ENCODE measurements at places on chromosomes 1 and 21.

DNA sequence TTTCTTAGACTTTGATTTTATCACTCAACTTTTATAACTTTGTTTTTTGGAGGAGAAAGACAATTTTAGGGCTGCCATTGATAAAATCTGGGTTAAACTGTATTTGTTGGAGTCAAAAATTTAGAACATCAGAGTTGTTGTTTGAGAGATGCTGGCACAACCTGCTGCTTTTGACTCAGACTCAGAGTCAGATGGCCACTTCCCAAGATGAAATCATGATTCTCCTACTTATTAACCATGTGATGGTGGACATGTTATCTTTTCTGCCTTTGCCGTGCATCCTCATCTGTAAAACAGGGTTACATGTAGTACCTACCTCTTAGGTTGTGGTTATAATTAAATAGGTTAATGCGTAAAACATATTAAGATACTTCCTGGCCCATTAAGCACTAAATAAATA is 71.2 kb downstream of the PLA2G4A start:
- no peak for DNase-seq

GRCh38 chr1:192861860-192862259 is 53.0 kb downstream of the RGS2 start:
- no peak for DNase-seq

DNA sequence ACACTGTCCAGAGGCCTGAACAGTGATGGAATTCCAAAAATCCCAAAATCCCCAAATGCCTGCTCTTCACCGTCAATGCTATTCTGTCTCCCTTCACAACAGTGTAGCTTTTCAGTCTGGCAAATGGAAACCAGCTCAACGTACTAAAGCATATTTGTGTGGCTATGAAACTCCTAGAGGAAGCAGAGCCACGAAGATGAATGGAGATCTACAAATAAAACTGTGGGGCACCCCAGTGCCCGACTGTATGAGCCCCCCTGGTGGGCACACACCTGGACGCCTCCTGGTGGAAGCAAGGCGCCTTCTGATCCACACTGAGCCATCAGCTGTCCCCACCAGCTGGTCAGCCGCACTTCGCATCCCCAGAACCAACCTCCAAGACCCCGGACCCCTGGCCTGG is 129.1 kb upstream of the SOD1 start:
- DNase-seq = no peak

DNA sequence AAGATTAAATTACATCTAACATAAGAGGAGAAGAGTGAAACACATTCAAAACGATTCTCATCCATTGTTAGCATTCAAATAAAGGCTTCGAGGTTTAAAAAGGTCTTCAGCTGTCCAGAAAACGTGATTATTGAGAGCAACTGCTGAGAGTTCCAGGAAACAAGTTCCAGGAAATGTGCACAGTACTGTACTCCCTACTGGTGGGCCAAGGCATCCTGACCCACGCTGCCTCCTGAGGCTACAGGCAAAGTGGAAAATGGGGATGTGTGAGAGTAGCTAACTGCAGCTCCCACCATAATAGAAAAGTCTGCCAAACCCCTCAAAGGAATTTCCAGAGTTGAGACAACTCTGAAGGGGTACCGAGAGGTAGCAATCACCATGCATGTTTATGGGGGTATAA is 2.0 kb downstream of the VAV3 start:
- DNase-seq = no peak

- DNase-seq = no peak
Measured at GRCh38 chr21:35607406-35607805, 452.9 kb downstream of the SETD4 start.

DNA sequence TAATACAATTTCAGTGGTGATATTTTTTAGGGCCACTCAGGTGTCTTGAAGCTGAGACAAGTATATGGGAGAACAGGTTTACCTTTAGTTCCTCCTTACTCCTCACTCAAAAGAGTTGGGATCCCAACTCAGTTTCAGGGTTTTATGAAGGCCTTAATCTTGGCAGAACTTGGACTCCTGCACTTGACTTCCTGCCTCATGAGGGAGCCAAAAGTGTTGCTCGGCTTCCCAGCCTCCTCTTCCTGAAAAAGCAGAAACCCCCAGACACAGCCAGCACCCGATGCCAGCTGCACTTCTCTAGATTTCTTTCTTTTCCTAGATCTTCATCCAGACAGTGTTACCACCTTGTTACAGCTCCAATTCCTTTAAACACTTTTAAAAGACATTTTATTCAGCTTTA is 70.8 kb upstream of the TMPRSS2 start:
- DNase-seq = no peak

DNA sequence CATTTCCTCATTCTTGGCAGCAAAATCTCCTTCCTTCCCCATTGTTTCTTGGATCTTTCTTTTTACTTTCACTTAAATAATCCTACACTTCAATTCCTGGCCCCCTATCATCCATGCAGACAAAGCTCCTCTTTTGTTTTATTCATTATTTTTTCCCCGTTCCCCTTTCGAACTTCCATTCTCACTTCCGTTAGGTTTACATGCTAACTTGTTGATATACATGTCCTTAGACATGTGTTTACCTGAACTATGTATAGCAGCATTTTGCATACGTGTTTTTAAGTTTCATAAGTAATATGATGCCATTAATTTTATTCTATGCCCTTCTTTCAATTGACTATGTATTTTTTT is 67.0 kb upstream of the LYST start:
- DNase-seq = no peak

- no peak for DNase-seq
Measured at GRCh38 chr1:226455843-226456242, 48.0 kb upstream of the PARP1 start.

DNA sequence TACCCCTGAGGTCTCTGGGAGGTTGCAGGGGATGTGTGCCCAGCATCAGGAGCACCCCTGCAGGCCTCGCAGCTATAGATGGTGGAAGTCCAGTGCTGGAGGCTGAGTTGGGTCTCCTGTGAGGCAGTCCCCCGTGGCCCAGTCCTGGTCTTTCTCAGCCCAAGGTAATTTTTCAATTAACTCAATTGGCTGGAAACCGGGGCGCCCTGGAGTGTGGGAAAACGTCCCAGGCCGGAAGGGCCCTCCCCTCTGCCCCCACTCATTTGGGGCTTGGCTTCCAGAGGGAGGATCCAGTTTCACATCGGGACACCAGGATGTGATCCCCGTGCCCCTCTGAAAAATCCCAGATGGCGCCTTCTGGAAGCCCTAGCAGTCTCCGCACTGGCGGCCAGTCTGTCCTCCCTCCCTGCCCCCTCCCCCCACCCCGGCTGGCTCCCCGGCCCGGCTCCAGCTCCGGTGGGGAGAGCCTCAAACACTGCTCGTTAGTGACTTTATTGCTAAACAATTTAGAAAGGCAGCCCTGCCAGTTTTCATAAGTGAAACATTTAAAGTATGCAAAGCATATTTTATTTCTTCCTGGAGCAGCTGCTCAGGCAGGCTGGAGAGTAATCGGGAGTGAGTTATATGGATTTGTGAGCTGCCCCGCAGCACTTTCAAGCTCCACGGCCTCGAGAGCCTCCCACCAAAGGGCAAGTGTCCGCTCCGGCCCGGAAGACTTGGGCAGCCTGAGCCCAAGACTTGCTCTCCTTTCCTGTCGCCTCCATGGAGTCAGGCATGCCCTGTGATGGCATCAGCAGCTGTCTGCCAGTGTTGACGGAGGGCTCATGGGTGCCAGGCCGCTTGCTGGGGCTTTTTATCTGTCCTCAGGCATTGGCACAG is 208.2 kb upstream of the TMEM51 start:
- DNase-seq = no peak

DNA sequence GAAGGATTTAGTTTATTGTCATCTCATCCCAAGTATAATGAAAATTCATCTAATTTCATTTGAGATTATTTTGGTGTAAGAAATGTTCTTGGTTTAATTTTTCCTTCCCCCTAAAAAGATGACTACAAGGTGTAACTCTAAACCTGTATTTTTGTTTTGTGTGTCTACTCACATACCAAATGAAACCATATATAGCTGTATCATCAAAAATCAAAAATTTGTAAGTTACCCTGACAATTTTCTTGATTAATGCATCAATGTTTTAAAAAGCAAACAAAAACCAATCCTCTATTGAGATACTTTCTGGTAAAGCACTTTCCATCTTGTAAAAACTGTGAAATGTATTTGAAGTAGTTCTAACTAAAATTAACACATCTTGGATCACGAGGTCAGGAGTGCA is 30.8 kb downstream of the FH start:
- DNase-seq = no peak

DNA sequence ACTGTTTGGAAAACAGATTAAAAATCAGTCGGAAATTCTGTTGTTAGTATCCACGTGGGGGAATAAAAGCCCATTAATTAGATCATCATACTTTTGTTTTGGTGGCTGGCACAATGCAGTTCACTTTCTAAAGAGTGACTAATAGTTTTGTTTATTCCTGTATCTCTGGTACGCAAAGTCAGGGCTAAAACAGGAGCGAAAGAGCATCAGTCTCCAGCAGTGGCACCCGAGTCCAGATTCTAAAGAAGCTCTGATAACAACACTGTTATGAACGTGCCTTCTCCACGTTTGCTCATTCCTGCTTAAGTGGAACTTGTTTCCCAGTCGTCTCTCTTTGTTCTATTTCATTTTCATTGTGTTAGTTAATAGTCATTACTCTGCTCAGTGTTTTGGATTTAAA is 69.6 kb downstream of the HSPA13 start:
- DNase-seq = no peak

- DNase-seq = no peak
Measured at GRCh38 chr1:226092965-226093364, 30.4 kb downstream of the H3-3A start.

- peak; percentile 43 for DNase-seq
Measured at GRCh38 chr1:8651236-8651890, 166.1 kb downstream of the RERE start.

GRCh38 chr1:52402860-52403240 is 1.4 kb downstream of the ORC1 start:
- DNase-seq = no peak

GRCh38 chr1:230315099-230315498 is 111.0 kb downstream of the PGBD5 start:
- DNase-seq = no peak

DNA sequence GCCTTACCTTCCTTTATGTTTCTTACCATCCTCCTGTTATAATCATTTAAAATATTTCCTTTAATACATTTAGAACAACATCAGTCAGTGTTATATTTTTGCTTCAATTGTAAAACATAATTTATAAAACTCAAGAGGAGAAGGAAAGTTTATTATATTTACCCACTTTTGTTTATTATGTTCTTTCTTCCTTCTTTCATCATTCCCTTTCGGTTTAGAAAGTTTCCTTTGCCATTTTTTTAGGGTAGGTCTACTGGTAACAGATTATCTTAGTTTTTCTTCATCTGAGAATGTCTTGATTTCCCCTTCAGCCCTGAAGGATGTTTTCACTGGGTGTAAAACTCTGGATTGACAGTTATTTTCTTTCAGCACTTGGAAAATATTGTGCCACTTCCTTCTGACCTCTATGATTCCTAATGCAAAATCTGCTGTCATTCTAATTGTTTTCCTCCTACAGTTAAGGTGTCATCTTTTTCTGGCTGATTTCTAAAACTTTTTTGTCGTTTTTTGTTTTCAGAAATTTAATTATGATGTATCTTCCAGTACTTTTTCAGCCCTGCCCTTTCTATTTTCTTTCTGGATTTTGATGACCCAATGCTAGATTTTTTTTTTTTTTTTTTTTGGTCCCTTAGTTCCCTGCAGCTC is 25.0 kb downstream of the PTPN22 start:
- DNase-seq = no peak

DNA sequence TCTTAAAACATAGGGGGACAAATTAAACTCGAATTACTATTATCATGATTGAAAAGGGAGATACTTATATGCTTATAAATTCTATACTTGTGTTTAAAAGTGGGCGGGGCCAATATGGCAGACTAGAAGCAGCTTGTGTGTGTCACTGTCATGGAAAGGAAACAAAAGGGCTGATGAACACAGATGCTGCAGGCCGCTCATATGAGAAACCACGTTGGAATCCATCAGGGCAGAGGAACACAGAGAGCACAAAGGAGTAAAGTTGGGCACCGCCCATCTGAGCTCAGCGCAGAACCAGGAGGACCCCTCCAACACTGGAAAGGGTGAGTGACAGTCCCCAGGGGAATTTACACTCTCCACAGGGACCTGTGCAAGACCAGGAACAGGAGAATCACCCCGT is 107.0 kb downstream of the SLC5A9 start:
- no peak for DNase-seq

DNA sequence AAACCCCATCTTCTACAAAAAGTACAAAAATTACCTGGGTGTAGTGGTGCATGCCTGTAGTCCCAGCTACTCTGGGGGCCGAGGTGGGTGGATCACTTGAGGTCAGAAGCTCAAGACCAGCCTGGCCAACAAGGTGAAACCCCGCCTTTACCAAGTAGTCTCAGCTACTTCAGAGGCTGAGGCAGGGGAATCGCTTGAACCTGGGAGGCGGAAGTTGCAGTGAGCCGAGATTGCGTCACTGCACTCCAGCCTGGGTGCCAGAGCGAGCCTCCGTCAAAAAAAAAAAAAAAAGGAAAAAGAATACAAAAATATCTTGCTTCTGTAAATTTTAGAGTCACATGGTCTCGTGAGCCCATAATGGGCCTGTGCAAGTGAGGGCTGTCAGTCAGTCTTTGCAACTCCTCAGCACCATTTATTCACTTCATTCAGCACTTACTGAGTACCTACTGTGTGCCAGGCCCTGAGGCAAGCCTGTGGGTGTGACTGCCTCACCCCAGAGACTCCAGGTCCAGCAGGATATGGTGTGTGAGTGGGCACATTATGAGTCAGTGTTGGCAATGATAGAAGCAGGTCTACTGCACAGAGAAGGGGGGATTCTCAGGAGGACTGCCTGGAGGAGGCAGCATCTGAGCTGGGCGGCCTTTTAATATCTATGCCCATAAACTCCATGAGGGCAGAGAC is 46.8 kb upstream of the TARDBP start:
- DNase-seq = no peak

DNA sequence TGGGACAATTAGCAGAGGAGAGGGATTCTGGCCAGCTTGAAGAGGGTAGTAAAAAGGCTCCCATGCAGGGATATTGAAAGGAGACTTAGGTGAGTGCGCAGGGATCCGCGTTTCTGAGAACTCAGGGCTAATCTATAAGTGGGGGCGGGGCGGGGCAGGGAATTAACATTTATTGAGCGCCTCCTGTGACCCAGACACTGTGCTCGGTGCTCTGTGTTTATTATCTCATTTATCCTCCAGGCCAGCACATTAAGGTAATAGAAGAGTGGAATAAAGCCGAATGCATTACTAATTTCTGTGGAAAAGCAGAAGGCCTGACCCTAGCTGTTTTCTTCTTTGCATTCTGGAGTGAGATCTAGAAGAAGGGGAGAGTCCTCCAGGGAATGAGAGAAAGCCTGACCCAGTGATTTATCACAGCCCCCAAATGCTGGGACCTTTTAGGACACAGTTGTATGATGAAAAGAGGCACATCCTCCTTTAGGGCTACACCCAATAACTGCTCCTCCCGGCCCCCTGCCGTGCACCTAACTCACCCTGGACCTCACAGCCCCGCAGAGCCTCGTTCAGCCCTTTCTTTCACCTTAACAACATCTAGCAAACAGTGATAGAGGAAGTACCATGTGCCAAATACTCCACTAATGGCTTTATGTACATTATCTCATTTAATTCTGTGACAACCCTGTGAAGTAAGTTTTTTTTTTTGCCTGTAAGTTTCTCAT is 317.6 kb downstream of the PBX1 start:
- DNase-seq = no peak

- DNase-seq = no peak
Measured at GRCh38 chr1:246161626-246162025, 345.5 kb downstream of the SMYD3 start.

GRCh38 chr1:22105611-22106207 is 37.2 kb downstream of the WNT4 start:
- DNase-seq = peak; percentile 24

GRCh38 chr1:110135246-110135645 is 15.0 kb upstream of the SLC6A17 start:
- DNase-seq = no peak

Measured in NCI-H187 treated with DMSO at 0.1 percent for 48 hours (cell line).